ENCODE measurements at places on chromosomes 7 and 10.
A peak's percentile ranks its signal among the peaks of the same experiment; 100 is the strongest.

DNA sequence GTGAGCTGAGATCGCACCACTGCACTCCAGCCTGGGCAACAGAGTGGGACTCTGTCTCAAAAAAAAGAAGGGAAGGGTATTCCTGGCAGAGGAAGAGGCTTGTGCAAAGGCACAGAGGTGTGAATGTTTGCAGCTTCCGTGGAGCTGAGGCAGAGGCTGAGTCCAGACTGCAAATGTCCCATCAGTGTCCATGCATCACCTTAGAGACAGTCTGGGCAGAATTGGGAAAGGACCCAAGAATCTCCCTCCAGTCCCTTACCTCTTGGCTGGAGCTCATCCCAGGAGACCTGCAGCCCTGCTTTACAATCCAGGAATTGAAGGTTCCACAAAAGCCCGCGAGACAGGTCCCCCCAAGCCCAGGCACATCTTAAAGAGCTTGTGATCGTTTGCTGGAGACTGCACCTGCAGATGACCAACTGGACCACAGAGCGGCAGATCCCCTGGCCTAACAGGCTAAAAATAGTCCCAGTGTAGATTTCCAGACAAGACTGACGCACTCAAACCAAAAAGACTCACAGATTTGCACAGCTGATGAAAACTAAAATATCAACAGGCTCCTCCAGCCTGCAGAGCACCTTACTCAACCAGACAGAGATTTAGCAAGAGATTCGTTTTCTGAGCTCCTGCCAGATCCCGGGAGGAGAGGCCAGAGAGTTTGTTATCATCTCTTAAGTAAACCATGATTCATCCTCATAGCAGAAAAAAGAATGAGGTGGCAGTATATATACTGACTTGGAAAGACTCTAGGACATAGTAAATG, 22.9 kb upstream of the NANOS1 start:
- DNase-seq: peak; percentile 16

DNA sequence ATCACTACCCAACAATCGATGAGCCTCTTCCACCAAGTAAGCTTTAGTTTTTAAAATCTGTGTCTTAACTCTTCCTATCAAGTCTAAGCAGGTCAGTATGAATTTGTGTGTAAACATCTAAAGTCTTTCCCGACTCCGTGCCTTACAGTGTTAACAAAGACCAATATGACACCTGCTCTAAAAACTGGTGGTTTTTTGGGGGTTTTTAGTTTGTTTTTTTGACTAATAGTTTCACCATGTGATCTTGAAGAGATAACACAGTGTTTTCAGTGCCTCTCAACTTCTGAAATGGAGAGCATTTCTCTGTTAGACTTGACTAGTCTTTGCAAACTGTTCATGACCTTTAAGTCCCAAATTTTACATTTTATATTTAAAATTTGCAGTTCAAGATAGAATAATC, 132.0 kb upstream of the STK17A start:
- DNase-seq: no peak

GRCh38 chr7:72493850-72494661, 81.9 kb upstream of the CALN1 start:
- no peak for DNase-seq

GRCh38 chr7:157559596-157560257, 222.9 kb downstream of the DNAJB6 start:
- no peak for DNase-seq

DNA sequence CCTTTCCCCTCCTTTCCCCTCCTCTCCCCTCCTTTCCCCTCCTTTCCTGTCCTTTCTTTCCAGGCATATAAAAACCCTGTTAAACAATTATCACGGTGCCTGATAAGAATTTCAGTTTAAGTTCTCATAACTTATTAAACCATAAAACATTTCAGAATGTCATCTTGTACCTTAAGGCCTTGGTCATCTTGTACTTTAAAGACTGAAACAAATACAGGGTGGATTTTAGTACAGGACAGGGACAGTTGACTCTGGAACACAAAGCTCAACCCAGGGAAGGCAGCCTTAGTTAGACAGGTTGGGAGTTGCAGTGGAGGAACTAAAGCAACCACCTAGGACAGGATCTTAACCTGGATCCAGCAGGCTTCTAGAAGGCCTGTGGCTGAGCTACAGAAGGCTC, 1.2 kb downstream of the AGR3 start:
- no peak for DNase-seq

GRCh38 chr10:5488272-5489161, 10.9 kb downstream of the CALML5 start:
- DNase-seq: no peak

GRCh38 chr7:51764976-51765375, 448.4 kb upstream of the COBL start:
- DNase-seq: no peak

GRCh38 chr10:100319707-100320402, 10.2 kb downstream of the PKD2L1 start:
- DNase-seq: no peak

DNA sequence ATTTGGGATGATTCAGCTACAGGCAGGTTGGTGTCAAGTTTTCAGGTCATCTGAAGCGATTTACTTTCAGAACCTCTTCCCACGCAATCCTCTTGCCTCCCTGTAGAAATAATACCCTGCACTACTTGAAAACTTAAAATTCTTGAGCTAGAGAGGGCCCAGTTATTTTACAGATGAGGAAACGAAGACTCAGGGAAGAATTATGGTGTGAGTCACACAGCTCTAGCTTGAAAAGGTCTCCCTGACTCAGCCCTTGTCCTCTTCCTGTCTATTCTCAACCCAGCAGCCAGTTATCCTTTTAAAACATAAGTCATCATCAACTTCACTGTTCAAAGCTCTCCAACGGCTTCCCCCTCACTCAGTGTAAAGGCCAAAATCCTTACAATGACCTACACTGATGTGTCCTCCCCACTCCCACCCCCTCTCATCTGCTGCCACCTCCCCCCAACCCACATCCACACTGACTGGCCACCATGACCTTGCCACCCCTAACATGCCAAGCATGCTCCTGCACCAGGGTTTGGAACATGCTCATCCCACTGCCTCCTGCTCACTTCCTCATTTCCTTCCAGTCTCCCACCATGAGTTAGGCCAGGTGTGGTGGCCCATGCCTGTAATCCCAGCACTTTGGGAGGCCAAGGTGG, 3.4 kb downstream of the DNMBP start:
- no peak for DNase-seq

DNA sequence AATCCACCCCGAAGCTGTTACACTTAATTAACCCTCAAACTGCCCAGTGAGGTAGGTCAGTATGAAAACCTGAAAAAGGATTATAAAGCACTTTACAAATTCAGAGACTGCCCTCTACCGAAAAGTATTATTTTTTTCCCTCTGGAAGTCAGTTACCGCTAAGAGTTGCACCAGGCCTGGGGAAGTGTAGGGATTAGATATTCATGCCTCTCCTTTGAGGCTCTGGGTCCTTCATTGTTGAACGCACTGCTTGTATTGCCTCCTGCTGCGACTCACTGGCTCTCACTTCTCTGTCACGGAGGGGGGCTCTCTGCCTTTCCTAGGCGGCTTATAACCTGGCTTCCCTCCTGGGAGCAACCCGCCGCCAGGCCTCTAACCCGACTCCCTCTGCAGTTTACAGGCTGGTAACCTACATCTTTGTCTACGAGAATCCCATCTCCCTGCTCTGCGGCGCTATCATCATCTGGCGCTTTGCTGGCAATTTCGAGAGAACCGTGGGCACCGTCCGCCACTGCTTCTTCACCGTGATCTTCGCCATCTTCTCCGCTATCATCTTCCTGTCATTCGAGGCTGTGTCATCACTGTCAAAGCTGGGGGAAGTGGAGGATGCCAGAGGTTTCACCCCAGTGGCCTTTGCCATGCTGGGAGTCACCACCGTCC, 2.7 kb downstream of the RHBDD2 start:
- DNase-seq: no peak

DNA sequence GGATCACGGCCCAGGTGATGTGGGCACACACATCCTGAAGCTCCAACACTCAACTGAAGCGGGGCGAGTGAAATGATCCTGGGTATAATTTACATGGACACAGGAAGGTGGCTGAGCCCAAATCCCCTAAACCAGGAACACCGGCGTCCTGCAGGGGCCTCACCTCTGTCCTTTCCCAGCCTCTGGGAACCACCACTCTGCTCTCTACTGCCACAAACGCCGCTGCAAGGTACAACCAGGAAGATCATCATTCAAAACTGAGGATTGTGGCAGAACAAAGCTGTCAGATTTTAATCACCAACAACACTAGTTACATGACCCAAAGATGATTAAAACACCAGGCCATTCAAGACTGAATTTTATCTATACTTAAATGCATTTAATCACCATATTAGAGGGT, 104.0 kb downstream of the DIP2C start:
- DNase-seq: no peak

DNA sequence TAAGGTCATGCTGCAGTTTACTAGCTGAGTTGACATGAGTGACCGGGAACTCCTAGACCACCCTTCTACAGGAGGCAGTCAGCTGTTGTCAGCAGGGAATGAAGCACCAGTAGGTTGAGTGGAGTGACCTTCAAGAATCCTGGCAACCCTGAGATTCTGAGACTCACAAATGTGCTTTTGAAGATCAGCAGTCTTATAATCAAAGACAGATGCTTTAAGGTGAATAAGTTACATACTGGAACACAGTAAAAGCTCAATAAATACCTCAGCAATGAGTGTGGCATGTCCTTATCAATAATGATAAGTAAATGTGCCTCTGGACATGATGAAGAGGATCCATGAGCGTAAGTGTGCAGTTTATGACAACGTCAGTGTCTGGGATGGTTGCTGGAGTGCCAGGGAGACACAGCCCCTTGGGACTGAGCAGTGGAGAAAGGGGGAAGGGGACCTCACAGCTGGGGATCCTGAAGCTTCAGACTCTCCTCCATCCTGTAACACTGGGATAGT, 11.9 kb upstream of the OR6V1 start:
- no peak for DNase-seq

DNA sequence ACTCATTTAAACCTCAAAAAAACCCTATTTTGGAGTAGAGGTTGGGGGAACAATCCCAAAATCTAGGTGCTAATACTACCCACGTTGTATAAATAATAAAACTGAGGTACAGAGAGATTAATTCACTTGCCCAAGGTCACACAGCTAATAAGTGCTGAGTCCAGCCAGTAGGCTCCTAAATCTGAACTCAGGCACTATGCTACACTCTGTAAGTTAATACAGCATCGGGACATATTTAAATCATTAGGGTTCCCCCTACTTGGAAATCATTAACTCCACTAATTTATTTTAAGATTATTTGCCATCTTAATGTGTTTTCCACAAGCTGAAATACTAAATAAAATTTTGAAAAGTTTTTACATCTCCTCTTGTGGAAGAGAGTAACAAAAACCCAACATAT, 24.2 kb downstream of the PIP4K2A start:
- no peak for DNase-seq

GRCh38 chr7:46360296-46360695, 439.2 kb upstream of the IGFBP3 start:
- DNase-seq: no peak

DNA sequence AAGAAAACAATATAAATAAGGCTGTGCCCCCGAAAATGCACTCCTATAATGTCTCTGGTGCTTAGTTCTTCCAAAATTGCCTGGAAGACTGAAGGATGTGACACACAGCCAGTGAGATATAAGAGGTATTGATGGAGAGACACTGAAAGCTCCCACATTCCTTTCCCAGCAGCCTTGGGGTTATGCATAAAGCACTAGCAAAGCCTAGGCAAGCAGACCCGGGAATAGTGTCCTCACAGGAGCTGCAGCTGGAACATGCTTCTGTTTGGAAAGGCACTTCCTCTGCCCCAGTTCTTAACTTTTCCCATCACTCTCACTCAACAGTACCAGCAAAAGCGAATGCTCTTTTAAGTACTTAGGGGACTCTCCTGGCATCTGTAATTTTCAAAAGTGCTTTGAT, 178.0 kb downstream of the AMPH start:
- DNase-seq: no peak

- DNase-seq: no peak
Observed at GRCh38 chr7:114988026-114988425, 66.1 kb downstream of the MDFIC start.

- no peak for DNase-seq
Observed at GRCh38 chr10:52194191-52194590, 119.9 kb upstream of the DKK1 start.

DNA sequence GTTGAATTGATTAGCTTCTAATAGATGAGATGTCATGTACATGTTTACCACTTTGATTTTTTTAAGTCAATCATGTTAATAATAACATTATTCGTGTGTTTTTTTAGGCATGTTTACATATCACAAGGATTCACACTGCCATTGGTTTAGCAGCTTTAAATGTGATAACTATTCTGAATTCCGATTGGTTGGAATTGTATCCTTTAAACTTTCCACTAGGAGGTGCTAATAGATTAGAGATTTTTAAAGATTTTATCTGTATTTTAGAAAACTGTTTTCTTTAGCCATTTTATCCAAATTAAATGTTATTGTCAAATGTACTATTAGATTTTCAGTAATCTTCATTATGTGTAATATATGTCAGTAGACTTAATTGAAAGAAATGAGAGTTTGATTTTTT, 83.2 kb downstream of the HECTD2 start:
- DNase-seq: peak; percentile 3

- DNase-seq: no peak
Observed at GRCh38 chr7:98514211-98515031, 102.7 kb upstream of the NPTX2 start.

- DNase-seq: peak; percentile 3
Observed at GRCh38 chr10:44195112-44196007, 189.5 kb downstream of the CXCL12 start.

DNA sequence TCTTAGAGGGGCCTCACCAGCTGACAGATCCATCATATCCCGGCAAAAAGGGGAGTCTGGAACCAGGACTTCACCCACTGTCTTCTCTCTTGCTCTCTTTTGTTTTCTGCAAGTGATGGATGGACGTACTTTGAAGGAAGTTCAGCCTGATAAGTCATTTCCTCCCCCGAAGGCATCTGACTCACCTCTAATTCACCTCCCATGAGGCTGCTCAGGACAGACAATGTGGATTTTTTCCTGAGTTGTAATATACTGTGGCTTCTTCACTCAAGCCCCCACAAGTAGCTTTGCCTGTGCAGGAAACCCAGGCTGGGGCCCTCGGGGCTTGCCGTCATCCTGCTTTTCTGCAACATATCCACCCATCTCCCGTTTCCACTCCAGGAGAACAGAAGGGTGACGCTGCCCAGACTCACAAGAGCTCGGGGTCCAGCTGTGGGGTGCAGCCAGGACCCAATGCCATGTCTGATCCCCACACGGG, 70.4 kb downstream of the ASB13 start:
- DNase-seq: no peak

DNA sequence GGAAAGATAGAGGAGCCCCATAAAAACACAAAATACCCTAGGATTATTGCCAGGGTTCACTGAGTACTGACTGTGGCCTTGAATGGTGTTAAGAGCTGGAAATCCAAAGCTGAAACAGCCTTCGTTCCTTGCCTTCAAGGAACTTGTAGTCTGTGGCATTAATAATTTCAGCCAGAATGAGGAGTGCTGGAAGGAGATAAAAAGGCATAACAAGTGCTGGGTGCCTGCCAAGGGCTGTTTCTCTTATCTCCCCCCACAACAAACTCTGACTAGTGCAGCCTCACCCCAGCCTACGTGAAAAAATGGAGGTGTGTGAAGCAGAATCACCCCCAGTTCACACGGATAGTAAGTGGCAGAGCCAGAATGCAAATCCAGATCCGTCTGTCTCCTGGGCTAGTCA, 199.1 kb upstream of the LYZL2 start:
- no peak for DNase-seq
